Hair follicle dermal papilla cell (primary cell): ENCODE measurements at places on chromosomes 6 and 20. TPM values are rescaled to one million over a fixed set of nuclear protein-coding genes. Genes with fewer than 3 reads are reported as not detected.

Gene C20orf204
- 1.7 and 2.6 TPM in 2 replicates for total RNA-seq

Gene GPSM3
- total RNA-seq: 3.1 and 4.7 TPM in 2 replicates

Gene PRDM1
- total RNA-seq: 16.2 and 39.6 TPM in 2 replicates

Gene ALDH5A1
- total RNA-seq: 0.24 and 0.49 TPM in 2 replicates

Gene NDUFAF4
- total RNA-seq: 7.1 and 8.6 TPM in 2 replicates

Gene RNASET2
- total RNA-seq: 16.6 and 21.7 TPM in 2 replicates

Gene STMND1
- 0.32 TPM in 1 of 2 replicates, not detected in the other for total RNA-seq

Gene PRR3
- total RNA-seq: 7.2 and 8.8 TPM in 2 replicates

Gene EPPIN
- not detected in 2 replicates for total RNA-seq

Gene TGM3
- total RNA-seq: not detected in 2 replicates

Gene RBCK1
- 90.5 and 97.7 TPM in 2 replicates for total RNA-seq

Gene MDN1
- 19.1 and 25.5 TPM in 2 replicates for total RNA-seq
